ENCODE measurements at places on chromosomes 6 and 20.
A peak's percentile ranks its signal among the peaks of the same experiment; 100 is the strongest.

DNA sequence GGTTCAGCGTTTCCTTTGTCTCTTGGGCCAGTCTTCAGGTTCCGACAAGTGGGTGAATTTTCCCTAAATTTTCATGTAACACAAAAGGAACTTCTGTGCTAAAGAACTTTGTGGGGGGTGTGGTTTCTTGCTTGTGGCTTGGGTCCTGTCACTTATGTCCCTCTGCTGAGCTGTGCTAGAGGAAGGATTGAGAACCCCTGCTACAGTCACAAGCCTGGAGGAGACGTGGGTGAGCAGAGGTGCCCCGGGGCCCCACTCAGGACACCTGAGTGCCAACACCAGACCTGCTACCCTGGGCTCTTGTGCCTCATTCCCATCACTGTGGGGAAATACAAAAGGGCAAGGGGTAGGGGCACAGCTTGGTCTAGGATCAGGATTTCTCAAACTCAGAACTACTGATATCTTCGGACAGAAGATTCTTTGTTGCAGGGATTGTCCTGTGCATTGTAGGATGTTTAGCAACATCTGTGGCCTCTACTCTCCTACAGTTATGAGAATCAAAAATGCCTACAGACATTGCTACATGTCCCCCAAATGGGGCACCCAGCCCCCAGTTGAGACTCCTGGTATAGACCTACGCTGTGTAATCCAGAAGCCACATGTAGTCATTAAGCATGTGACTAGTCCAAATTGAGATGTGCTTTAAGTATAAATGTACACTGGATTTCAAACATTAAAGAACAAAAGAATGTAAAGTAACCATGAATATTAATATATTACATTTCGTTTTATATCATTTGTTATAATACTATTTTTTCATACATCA lies 128.7 kb downstream of the LY86 start:
- no peak for DNase-seq

DNA sequence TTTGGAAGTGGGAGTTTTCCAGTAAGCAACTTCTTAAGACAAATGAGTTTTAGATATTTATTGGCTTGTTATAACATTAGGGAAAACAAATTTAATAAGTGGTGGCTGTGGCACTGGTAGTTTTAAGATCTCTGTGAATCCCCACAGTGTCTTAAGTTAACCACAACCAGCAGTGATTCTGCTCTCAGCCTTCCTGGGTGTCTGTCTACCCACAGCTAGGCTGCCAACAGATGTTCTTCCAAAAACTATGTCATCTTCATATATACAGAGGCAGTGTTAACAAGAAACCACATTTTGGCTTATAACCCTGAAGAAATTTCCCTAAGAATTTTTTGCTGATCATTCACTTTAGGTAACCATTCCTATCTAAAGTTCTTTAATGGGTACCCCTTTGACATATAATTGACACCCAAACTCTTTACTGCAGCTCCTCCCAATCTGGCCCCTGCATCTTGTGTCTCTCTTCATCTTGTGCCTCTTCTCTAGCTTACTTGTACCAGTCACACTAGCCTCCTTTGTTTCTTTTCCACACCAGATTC lies 52.7 kb downstream of the TOP1 start:
- no peak for DNase-seq

DNA sequence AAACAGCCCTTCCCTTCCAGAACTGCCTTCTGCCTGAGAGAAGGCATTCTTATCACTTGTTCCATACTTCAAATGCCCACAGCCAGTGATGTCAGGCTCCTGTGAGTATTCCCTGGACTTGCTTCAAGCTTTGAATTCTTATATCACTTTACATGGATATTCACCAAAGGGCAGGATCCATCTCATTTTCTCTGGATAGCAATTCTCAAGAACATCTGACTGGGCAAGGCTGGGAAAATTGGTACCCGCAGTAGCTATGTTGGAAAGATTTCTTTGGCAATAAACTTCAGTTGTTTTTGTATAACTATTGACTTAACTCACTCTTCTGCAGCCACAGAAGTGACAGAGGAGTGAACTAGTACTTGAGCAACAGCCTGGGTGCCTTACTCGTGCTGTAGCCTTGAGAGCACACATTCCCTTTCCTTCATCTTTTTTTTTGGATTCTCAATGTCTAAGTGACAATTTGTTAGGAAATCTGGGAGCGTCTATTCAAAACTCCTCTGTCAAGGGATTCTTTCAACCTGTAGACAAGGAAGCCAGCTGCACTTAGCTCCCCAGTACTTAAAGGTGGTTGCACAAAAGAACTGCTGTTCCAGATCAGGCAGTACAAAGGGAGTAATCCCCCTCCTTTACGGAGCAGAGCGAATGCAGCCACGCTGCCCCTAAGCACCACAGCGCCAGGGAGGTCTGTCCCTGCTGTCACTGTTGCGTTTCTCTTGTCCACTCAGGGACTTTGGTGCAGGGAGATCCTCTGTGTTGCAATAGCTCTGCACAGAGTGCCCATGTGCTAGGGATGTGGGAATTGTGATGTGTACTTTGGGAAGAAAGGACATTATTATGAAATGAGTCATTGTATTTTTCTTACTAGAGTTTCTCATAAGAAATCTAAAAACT lies 69.6 kb downstream of the JAG1 start:
- no peak for DNase-seq

GRCh38 chr20:13142143-13142542 lies 78.9 kb upstream of the ISM1 start:
- DNase-seq: no peak

- peak; percentile 42 for DNase-seq
These were observed 68.8 kb downstream of the CDC5L start for GRCh38 chr6:44456070-44456965.

GRCh38 chr6:143803769-143804568 lies 39.2 kb upstream of the LTV1 start:
- no peak for DNase-seq

DNA sequence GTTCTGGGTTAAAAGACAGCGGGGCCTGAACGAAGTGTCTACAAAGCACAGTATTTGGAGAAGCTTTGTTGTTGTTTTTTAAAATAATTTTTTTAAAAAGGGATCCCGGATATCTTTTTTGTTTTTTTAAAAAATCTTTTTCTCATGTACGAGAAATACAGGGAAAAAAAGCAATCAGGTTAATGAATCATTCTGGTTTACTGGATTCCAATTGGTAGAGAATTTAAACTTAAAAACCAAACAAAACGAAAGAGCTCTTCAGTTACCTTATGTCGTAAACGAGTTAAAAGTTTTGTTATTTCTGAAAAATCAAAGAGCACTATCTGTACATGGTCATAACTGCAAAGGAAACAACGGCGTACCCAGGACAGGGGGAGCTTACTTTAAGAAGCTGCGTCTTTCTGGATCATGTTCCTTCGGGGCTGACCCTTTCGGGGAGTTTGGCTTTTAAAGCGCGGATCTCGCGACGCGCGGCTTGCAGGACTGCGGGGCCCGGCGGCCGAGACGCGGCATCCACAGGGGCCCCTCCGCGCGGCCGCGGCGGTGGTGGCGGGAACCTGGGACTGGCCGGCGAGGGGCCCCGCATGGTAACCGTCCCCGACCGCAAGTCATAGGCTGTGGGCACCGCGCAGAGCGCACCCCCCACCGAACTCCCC lies 927 bp downstream of the IL20RA start:
- DNase-seq: no peak

DNA sequence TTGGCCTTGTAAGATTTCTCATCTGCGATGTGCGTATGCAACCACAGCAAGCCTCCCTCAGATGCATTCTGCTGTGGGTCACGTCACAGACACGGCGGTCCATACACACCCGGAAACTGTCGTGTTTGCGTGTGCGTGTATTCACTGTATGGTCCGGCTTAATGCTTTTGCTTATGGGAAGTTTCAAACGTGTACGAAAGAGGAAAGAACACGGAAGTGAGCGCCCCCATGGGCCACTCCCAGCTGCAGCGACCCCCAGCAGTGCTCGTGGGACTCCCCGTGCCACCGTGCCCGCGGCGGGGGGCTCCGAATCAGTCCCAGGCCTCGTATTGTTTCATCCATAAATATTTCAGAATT lies 10.2 kb downstream of the DLL1 start:
- DNase-seq: no peak

DNA sequence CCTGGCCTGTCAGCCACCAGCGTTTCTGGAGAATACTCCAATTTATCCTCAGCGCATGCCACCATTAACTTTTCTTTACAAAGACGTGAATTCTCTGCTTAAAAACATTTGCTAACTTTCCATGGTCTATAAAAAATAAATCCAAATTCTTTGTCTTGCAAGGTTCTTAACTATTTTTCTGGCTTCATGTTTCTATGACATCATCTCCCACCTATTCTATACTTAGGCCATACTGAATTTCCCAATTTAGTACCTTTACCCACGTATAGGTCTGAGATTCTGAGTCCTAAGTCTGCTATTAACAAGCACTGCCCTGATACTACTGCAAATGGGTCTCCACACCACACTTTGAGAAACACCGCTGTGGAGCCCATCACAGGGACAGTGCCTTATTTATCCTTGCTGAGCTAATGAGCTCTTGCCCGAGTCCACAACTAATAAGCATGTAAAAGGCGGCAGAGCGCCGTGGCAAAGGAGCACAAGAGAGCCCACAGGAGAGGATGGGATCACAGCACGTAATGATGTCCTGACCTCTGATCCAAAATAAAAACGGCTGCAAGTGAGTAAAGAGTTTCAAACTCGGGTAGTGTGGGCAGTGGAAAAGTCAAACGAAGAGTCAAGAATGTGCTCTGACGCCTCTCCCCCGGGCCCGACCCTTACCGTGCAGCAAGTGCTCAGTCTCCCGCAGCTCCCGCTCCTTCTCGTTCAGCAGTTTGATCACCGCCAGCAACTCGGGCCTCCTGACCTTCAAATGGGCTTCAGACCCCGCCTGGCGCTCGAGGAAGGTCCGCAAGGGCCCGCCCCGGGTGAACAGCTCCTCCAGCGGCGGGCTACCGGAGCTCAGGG lies 519 bp downstream of the MTRF1L start:
- DNase-seq: no peak

Measured in T47D (cell line).